Sigmoid colon (tissue), 7 donors: ENCODE measurements at places on chromosomes 3 and 15.

DNA sequence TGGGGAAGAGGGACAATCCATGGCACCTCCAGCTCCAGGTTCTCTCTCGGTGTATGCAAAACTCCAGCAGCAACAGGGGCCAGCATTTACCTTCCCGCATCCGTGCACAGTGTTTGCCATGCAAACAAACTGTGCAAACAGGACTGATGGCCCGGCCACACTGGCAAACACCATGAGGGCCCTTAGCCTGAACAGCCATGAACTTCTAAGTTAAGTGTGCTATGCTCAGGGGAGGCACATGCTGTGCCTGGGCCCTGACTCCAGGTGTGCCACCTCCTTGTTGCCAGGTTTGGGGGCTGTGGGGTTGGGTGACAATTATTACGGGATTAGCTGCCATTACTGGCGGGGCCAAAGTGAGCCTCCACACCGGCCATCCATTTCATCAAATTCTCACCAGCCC lies 57.5 kb downstream of the CACNA2D2 start:
- H3K4me3 ChIP-seq: no peak overlapping the region
- DNase-seq: no peak
- H3K36me3 ChIP-seq: no peaks in the 10 kb centered on the region
- H3K27me3 ChIP-seq: no peaks in the 10 kb centered on the region
- H3K4me1 ChIP-seq: peaks cover 7% of the 10 kb centered on the region

DNA sequence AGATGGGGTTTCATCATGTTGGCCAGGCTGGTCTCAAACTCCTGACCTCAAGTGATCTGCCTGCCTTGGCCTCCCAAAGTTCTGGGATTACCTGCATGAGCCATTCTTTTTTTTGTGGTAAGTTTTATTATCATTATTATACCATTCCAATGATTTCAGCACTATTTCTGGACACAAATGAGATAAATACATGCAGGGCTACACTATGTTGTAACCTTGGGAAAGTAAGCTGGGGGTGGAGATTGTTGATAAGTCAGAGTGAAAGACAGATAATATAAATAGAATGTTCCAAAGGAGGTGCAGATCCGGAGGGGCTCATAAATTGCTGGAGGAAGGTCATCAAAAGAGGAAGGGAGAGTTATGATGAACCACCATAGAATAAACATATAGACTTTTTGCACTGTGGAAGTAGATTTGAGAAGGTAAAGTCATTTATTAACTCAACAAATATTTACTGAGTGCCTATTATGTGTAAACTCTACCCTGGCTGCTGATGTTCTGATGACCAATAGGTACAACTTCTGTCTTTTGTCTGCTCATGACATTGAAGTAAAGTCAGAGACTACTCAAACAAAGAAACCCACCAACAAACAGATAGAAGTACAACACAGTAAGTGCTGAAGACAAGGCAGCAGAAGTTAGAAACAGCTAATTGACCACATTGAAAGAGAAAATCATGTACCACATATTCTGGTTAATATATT lies 478.9 kb upstream of the GOLIM4 start:
- no peaks in the 10 kb centered on the region for H3K36me3 ChIP-seq
- no peaks in the 10 kb centered on the region for H3K4me1 ChIP-seq
- no peak for DNase-seq

GRCh38 chr15:56927816-56928215 lies 9.4 kb downstream of the TCF12 start:
- H3K27me3 ChIP-seq: no peaks in the 10 kb centered on the region
- no peak overlapping the region for H3K27ac ChIP-seq
- H3K4me1 ChIP-seq: peaks cover 91% of the 10 kb centered on the region
- no peak overlapping the region for H3K4me3 ChIP-seq
- no peak for DNase-seq
- H3K36me3 ChIP-seq: no peaks in the 10 kb centered on the region

DNA sequence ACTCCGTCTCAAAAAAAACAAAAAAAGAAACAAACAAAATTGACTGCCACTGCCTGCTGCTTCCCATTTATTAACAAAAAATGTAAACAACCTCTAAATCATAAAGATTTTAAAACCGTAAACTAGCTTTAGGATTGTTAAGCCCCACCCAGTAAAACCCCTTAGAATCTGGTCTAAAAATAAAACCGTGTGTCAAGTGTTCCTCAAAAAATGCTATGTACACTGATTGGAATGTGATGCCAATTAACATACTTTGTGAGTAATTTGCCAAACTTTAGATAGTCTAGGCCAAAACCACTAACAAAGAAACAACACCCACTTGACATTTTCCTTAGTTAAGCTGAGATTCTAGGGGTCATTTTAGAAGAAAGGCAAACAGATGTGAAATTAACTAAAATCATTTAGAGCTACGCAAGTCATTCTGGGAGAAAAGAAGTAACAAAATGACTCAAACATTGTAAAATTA lies 5.3 kb downstream of the RAF1 start:
- peaks cover 73% of the 10 kb centered on the region for H3K4me1 ChIP-seq
- H3K27ac ChIP-seq: peak overlapping the region; percentile 4
- no peaks in the 10 kb centered on the region for H3K36me3 ChIP-seq
- DNase-seq: no peak
- no peak overlapping the region for H3K4me3 ChIP-seq

DNA sequence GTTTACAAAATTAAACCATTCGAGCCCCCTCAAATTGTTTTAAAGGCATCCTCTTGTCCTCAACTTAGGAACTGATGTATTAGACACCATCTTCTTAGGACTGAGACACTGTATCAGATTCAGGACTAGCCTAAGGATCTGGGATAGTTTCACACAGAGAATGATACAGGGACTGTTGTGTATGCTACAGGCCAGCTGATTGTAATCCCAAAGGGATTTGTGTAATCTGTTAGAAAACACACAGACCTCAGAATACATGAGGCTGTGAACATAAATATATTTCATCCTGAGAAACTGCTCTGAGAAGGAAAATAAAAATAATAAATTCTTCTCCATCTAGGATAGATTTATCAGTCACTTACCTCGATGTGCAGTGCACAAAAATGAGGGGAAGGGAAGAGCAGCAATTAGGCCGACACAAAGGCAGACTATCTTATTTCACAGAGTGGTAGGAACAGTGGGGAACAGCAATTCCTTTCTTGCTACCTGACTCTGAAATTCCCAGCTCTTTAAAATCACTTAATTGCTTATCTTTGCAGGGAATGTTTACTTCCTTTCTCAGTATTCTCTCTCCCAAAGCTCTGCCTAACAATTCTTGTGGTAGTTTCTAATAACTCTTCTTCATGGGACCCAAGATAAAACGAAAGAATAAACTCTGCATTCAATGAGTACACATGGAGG lies 322.5 kb downstream of the MAGI1 start:
- no peaks in the 10 kb centered on the region for H3K27me3 ChIP-seq
- no peak overlapping the region for H3K4me3 ChIP-seq
- no peak for DNase-seq
- no peaks in the 10 kb centered on the region for H3K4me1 ChIP-seq

GRCh38 chr15:39534996-39535395 lies 45.9 kb upstream of the THBS1 start:
- no peaks in the 10 kb centered on the region for H3K27me3 ChIP-seq
- H3K4me3 ChIP-seq: no peak overlapping the region
- no peak overlapping the region for H3K27ac ChIP-seq
- DNase-seq: no peak

GRCh38 chr15:89967881-89968280 lies 33.2 kb upstream of the ZNF710 start:
- DNase-seq: no peak
- H3K4me1 ChIP-seq: no peaks in the 10 kb centered on the region
- H3K4me3 ChIP-seq: no peak overlapping the region
- H3K27ac ChIP-seq: no peak overlapping the region
- H3K27me3 ChIP-seq: no peaks in the 10 kb centered on the region

- peaks cover 4% of the 10 kb centered on the region for H3K36me3 ChIP-seq
- H3K4me1 ChIP-seq: peaks cover 28% of the 10 kb centered on the region
- DNase-seq: no peak
- H3K4me3 ChIP-seq: peak overlapping the region; percentile 76
These were observed 826 bp downstream of the DBR1 start for GRCh38 chr3:138173769-138174420.

DNA sequence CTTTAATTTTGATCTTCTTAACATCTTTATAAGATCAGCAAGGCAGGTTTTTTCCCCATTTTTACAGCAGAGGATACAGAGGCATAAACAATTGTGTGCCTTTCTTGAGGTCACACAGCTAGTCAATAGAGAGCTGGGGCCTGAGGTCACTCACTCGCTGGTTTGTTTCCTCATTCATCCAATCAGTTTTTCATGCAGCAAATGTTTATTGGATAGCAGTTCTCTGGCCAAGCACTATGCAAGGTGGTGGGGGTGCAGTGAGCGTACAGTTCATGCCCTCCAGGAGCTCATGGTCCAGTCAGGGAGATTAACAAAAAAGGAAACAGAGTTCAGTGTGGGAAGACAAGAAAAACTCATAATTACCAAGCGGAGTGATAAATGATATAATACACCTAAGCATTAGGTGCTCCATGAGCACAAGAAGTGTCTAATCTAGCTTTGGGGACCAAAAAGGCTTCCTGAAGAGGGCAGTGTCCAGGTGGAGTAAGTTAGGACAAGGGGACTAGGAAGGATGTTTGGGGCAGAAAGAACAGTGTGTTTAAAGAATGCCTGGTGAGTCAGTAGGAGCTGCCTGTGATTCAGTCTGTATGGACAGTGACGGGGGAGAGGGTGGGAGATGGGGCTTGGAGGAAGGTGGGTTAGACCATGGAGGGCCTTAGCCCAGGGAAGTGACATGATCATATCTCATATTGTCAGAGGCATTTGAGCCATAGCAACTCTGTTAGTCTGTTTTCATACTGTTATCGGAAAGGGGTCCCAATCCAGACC lies 29.3 kb downstream of the MAP2K5 start:
- DNase-seq: no peak
- H3K4me3 ChIP-seq: no peak overlapping the region

- no peak for DNase-seq
- no peaks in the 10 kb centered on the region for H3K27me3 ChIP-seq
- H3K4me1 ChIP-seq: no peaks in the 10 kb centered on the region
- H3K4me3 ChIP-seq: no peak overlapping the region
- no peak overlapping the region for H3K27ac ChIP-seq
- no peaks in the 10 kb centered on the region for H3K36me3 ChIP-seq
These were observed 70.5 kb upstream of the FOXB1 start for GRCh38 chr15:59933607-59934006.

- DNase-seq: no peak
- no peak overlapping the region for H3K4me3 ChIP-seq
- H3K27me3 ChIP-seq: no peaks in the 10 kb centered on the region
These were observed 33.9 kb downstream of the ADPGK start for GRCh38 chr15:72749700-72750099.

GRCh38 chr3:72536206-72536877 lies 311.9 kb downstream of the SHQ1 start:
- no peak overlapping the region for H3K4me3 ChIP-seq
- H3K27ac ChIP-seq: no peak overlapping the region
- H3K4me1 ChIP-seq: no peaks in the 10 kb centered on the region
- H3K27me3 ChIP-seq: no peaks in the 10 kb centered on the region

GRCh38 chr3:172904711-172905373 lies 154.3 kb downstream of the ECT2 start:
- no peaks in the 10 kb centered on the region for H3K4me1 ChIP-seq
- H3K27ac ChIP-seq: no peak overlapping the region
- H3K27me3 ChIP-seq: no peaks in the 10 kb centered on the region
- no peak overlapping the region for H3K4me3 ChIP-seq
- no peak for DNase-seq

DNA sequence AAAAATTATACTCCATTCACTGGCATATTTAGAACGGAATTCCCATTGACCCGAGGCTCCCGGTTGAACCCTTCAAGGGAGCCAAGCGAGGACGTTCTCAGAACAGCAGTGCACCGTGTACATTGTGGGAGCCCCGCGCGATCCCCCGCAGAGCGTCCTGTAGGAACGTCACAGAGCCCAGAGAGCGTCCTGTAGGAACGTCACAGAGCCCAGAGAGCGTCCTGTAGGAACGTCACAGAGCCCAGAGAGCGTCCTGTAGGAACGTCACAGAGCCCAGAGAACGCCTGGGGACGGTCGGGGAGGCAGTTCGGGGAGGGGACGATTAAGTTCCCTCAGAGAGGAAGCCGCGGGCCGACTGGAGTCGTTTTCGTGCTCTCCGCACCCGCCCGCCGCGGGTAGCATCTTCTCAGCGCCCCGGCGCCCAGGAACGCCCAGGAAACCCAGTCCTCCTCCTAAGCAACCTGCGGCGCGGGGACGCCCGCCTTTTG lies 506 bp upstream of the ATP1B3 start:
- H3K27me3 ChIP-seq: no peaks in the 10 kb centered on the region
- peak; percentile 93 for DNase-seq
- no peaks in the 10 kb centered on the region for H3K36me3 ChIP-seq
- no peaks in the 10 kb centered on the region for H3K4me1 ChIP-seq

DNA sequence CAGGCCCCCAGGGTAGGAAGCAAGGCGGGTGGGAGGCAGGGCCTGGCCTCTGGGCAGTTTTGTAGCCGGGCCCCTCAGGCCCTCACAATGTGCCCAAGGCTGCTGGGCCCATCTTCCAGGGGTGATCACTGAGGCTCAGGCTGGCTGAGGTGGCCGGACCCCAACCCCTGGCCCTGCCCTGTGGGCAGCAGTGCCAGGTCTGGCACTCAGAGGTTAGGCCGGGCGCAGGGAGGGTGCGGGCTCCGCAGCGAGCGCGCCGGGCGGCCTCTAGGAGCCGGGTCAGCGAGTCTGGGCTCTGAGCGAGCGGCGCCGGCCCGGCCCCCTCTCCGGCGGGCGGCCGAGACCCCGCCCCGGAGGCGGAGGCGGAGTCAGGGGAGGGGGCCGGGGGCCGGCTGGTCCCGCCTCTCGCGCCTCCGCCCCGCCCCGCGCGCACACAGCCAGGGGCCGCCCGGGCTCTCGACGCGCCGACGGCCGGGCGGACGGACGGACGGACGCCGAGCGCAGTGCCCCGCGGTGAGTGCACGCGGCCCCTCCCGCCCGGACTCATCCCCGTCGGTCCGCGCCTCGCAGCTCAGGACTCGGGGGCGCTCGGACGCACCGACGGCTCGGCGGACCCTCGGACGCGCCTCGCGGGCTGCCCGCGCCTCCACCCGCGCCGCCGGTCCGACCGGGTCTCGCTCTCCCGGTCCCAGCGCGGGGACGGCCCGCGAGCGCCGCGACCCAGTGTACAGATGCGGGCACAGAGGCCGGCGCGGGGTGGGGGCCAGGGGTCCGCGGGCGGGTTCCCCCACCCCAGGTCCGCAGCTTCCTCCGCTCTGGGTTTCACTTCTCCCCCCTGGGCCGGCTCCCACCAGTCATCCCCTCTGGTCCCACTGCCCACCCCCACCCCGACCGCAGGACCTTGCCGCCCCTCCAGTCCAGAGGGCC lies at the start of gene FBLN2:
Gene FBLN2, plus strand, starts transcription at position 430 of the 927 bp plus-strand sequence. CDS start 21,231 bp downstream, outside the sequence.
- H3K4me3 ChIP-seq: peak within 1 kb of the TSS; percentile 12
- peak; percentile 71 for DNase-seq
- peaks cover 26% of the 10 kb centered on the region for H3K27me3 ChIP-seq
- no peaks in the 10 kb centered on the region for H3K36me3 ChIP-seq

- no peak overlapping the region for H3K27ac ChIP-seq
- no peak overlapping the region for H3K4me3 ChIP-seq
- H3K36me3 ChIP-seq: no peaks in the 10 kb centered on the region
- no peaks in the 10 kb centered on the region for H3K4me1 ChIP-seq
These were observed 49.7 kb upstream of the FRMD4B start for GRCh38 chr3:69435274-69436265.
